ENCODE measurements at places on chromosomes 12 and 14.
A peak's percentile ranks its signal among the peaks of the same experiment; 100 is the strongest.

GRCh38 chr12:88309546-88309945 is 167.4 kb downstream of the TMTC3 start:
- DNase-seq: no peak

GRCh38 chr12:93786656-93787397 is 109.7 kb downstream of the CRADD start:
- no peak for DNase-seq

- no peak for DNase-seq
These were observed 3.1 kb downstream of the GIT2 start for GRCh38 chr12:109993091-109993490.

GRCh38 chr12:132651444-132652100 is 33.0 kb downstream of the P2RX2 start:
- DNase-seq: no peak

- peak; percentile 65 for DNase-seq
These were observed 6.8 kb upstream of the TRAF3 start for GRCh38 chr14:102770147-102771123.

- no peak for DNase-seq
These were observed 28.3 kb downstream of the GALNT9 start for GRCh38 chr12:132300789-132301722.

GRCh38 chr12:119826661-119827445 is 50.3 kb downstream of the CIT start:
- no peak for DNase-seq

DNA sequence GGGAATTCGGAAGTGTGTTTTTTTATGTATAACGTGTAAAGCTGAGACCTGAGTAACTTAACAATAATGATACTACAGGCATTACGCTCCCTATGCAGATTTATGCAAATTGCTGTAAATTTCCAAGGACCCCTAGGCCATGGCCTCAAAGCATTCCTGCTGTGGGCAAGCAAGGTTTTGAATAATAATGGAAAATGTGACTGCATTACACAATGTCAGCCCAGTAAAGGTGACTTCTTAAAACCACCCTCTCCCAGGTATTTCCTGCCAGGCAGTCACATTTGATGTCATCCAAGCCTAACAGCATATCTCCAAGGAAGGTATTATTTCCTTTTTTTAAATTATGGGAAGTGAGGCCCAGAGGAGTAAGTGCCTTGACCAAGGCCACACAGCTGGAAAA is 621.0 kb downstream of the BCL11B start:
- DNase-seq: no peak

All from kidney (tissue), 22 donors.